ENCODE measurements at places on chromosomes 1 and 21. TPM values are rescaled to one million over a fixed set of nuclear protein-coding genes. Genes with fewer than 3 reads are reported as not detected.

- H3K27ac ChIP-seq = peak overlapping the region; percentile 37
- DNase-seq = peak; percentile 9
- no peaks in the 10 kb centered on the region for H3K36me3 ChIP-seq
- no peak overlapping the region for H3K4me3 ChIP-seq
- peaks cover 22% of the 10 kb centered on the region for H3K4me1 ChIP-seq
- H3K27me3 ChIP-seq = no peaks in the 10 kb centered on the region
These were observed 47.3 kb upstream of the GPR37L1 start for GRCh38 chr1:202075389-202075788.

GRCh38 chr1:27967106-27967883, 7.5 kb downstream of the XKR8 start:
- no peak for DNase-seq
- peaks cover 30% of the 10 kb centered on the region for H3K36me3 ChIP-seq
- peaks cover 9% of the 10 kb centered on the region for H3K4me1 ChIP-seq
- no peaks in the 10 kb centered on the region for H3K27me3 ChIP-seq

GRCh38 chr1:50980505-50980904, 10.5 kb downstream of the CDKN2C start:
- DNase-seq = no peak
- no peaks in the 10 kb centered on the region for H3K36me3 ChIP-seq
- peaks cover 12% of the 10 kb centered on the region for H3K4me1 ChIP-seq
- H3K4me3 ChIP-seq = no peak overlapping the region

The MASP2 gene
- 0.09 TPM for total RNA-seq

The RNF207 gene
- total RNA-seq = 21.7 TPM

GRCh38 chr1:8632102-8632501, 185.3 kb downstream of the RERE start:
- no peak for DNase-seq
- H3K4me1 ChIP-seq = peaks cover 1% of the 10 kb centered on the region
- H3K27me3 ChIP-seq = no peaks in the 10 kb centered on the region
- H3K36me3 ChIP-seq = no peaks in the 10 kb centered on the region
- no peak overlapping the region for H3K4me3 ChIP-seq
- H3K27ac ChIP-seq = no peak overlapping the region

- H3K27me3 ChIP-seq = peaks cover 3% of the 10 kb centered on the region
- no peak for DNase-seq
- no peaks in the 10 kb centered on the region for H3K36me3 ChIP-seq
These were observed 108.8 kb downstream of the CHD1L start for GRCh38 chr1:147351140-147351835.

GRCh38 chr1:21742578-21742977, 40.4 kb downstream of the USP48 start:
- peaks cover 80% of the 10 kb centered on the region for H3K36me3 ChIP-seq
- H3K27ac ChIP-seq = no peak overlapping the region
- H3K4me1 ChIP-seq = no peaks in the 10 kb centered on the region
- no peaks in the 10 kb centered on the region for H3K27me3 ChIP-seq

GRCh38 chr1:69129538-69129937, 438.2 kb upstream of the LRRC7 start:
- no peaks in the 10 kb centered on the region for H3K36me3 ChIP-seq
- no peaks in the 10 kb centered on the region for H3K4me1 ChIP-seq
- no peak overlapping the region for H3K4me3 ChIP-seq
- no peak for DNase-seq
- H3K27me3 ChIP-seq = no peaks in the 10 kb centered on the region

The SEMA6C gene
- total RNA-seq = 4.3 TPM

DNA sequence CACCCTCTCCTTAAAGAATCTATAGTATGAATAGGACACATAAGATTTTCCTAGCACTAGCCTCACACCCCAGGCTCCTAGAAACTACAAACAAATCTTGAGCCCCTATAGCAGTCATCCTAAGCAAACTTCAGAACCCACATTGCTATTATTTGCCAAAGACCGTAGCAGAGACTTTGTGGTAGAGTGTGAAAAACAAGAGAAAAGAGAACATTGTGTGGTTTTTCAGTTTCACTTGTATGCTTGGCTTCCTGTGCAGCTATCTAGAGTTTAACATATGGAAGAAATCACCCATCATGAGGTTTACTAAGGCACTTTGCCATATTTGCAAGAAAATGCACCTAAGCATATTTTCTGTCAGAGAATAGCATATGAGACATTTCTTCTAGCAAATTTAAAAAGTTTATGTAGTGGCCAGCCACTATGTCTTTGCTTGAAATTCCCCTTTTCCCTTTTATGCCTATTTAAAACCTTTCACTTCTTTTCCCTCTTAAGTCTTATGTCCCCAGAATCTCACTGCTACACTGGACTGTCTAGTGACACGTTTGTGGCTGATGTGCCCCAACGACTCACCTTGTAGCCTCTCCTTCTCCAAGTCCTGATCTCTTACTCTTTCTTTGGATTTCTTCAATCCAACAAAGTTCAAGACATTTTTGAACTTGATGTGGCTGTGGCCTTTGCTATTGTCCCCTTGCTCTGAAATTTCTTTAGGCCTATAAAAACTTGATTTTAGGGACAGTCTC, 25.6 kb downstream of the CCDC190 start:
- H3K27ac ChIP-seq = no peak overlapping the region
- H3K36me3 ChIP-seq = no peaks in the 10 kb centered on the region
- no peak for DNase-seq
- no peaks in the 10 kb centered on the region for H3K4me1 ChIP-seq
- no peak overlapping the region for H3K4me3 ChIP-seq
- peaks cover 3% of the 10 kb centered on the region for H3K27me3 ChIP-seq

DNA sequence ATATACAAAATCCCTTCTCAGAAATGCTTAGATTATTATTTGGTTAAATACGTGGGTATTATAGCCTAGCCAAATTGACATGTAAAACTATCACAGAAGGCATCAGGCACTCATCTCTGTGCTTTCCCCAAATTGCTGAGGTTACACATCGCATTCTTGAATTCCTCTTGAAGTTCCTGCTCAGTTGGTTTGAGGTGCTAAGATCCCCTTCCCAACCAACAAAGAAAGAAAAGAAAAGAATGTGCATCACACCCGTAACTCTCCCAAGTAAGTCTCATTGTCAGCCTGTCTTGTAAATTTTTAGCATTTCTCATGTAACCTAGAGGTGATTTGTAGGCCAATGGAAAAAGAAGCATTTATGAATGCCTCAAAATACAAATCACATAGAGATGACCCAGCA, 539.2 kb upstream of the PRMT6 start:
- H3K4me3 ChIP-seq = no peak overlapping the region
- H3K4me1 ChIP-seq = no peaks in the 10 kb centered on the region
- no peaks in the 10 kb centered on the region for H3K36me3 ChIP-seq
- H3K27me3 ChIP-seq = no peaks in the 10 kb centered on the region
- DNase-seq = no peak

GRCh38 chr1:204711103-204711946, 25.8 kb upstream of the LRRN2 start:
- H3K4me3 ChIP-seq = no peak overlapping the region
- peak overlapping the region; percentile 75 for H3K27ac ChIP-seq
- H3K27me3 ChIP-seq = no peaks in the 10 kb centered on the region
- peak; percentile 60 for DNase-seq

GRCh38 chr1:174769961-174770549, 229.7 kb upstream of the CACYBP start:
- H3K36me3 ChIP-seq = no peaks in the 10 kb centered on the region
- no peaks in the 10 kb centered on the region for H3K27me3 ChIP-seq
- peak; percentile 30 for DNase-seq
- H3K27ac ChIP-seq = no peak overlapping the region
- peaks cover 10% of the 10 kb centered on the region for H3K4me1 ChIP-seq

DNA sequence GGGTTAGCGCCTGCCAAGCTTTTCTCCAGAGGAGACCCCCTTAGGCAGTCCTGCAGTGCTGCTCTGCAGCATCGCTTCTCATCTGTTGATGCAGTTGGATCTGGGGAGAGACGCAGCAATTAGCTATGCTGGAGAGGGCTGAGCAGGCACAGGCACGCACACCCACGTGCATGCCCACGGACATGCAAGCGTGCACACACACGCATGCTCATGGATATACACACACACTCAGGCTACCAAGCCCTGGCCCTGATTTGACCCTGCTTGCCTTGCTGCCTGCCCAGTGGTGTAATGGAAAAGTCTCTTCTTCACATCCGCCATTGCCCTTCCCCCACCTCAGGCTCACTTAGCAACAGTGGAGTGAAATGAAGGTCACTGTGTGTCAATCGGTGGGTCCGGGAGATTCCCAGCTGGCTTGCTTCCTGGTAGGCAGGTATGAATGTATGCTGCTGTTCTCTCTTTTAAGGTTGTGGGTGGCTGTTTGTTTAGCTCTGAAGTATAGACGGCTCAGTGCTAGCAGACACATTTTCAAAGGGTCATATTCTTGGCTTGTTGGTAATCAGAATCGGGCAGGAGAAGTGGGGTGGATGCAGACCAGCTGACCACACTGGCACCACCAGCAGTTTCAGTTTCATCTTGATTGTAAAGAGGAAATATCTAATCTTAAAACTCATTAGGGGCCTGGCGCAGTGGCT, 9.5 kb downstream of the ATP1B1 start:
- peaks cover 5% of the 10 kb centered on the region for H3K4me1 ChIP-seq
- H3K27me3 ChIP-seq = no peaks in the 10 kb centered on the region
- DNase-seq = no peak

- no peaks in the 10 kb centered on the region for H3K4me1 ChIP-seq
- H3K4me3 ChIP-seq = no peak overlapping the region
- H3K36me3 ChIP-seq = no peaks in the 10 kb centered on the region
- DNase-seq = peak; percentile 63
- peaks cover 75% of the 10 kb centered on the region for H3K27me3 ChIP-seq
- H3K27ac ChIP-seq = no peak overlapping the region
These were observed 151.3 kb upstream of the COL6A1 start for GRCh38 chr21:45830221-45830640.

The LAD1 gene
- total RNA-seq = 0.25 TPM

GRCh38 chr1:41905093-41905675, 13.5 kb downstream of the HIVEP3 start:
- H3K36me3 ChIP-seq = no peaks in the 10 kb centered on the region
- peaks cover 14% of the 10 kb centered on the region for H3K4me1 ChIP-seq
- H3K27me3 ChIP-seq = peaks cover 6% of the 10 kb centered on the region
- no peak overlapping the region for H3K4me3 ChIP-seq

The GBP7 gene
- not detected for total RNA-seq

DNA sequence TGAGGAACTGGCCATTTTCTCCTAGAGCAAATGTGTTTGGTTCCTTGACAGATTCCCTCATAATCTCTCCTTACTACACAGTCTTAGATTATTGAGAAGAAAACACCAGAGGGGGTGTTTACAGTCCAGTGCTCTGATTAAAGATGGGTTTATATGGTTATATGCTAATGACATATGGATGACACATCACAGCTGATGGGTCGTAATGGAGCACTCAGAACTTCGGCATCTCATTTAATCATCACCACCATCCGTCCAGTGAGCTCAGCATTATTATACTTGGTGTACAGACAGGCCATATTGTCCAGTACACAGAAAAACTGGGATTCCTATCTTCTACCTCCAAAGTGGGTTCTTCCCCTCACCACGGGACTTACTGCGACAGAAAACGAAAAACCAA, 22.3 kb upstream of the NR5A2 start:
- no peak overlapping the region for H3K4me3 ChIP-seq
- DNase-seq = no peak
- no peak overlapping the region for H3K27ac ChIP-seq
- H3K36me3 ChIP-seq = no peaks in the 10 kb centered on the region

GRCh38 chr21:32426592-32427051, 14.1 kb downstream of the EVA1C start:
- no peak for DNase-seq
- H3K27ac ChIP-seq = no peak overlapping the region
- H3K4me3 ChIP-seq = no peak overlapping the region
- peaks cover 7% of the 10 kb centered on the region for H3K4me1 ChIP-seq

- H3K27me3 ChIP-seq = peaks cover 73% of the 10 kb centered on the region
- H3K4me1 ChIP-seq = no peaks in the 10 kb centered on the region
- no peak overlapping the region for H3K27ac ChIP-seq
- no peaks in the 10 kb centered on the region for H3K36me3 ChIP-seq
- no peak overlapping the region for H3K4me3 ChIP-seq
These were observed 12.5 kb upstream of the TTC22 start for GRCh38 chr1:54813485-54814125.

DNA sequence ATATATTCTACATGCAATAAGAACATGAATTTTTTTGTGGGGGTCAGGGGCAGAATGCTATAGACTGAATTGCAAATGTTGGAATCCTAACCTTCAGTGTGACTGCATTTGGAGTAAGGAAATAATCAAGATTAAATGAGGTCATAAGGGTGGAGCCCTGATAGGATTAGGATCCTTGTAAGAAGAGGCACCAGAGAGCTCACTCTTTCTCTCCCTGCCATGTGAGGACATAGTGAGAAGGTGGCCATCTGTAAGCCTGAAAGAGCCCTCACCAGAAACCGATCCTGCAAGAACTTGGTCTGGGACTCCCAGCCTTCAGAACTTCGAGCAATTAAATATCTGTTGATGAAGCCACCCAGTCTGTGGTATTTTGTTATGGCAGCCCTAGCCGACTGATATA, 70.3 kb upstream of the SOX13 start:
- no peak overlapping the region for H3K4me3 ChIP-seq
- DNase-seq = no peak
- no peaks in the 10 kb centered on the region for H3K4me1 ChIP-seq

- no peaks in the 10 kb centered on the region for H3K4me1 ChIP-seq
- no peak overlapping the region for H3K4me3 ChIP-seq
These were observed 12.2 kb upstream of the NPL start for GRCh38 chr1:182777386-182777785.

DNA sequence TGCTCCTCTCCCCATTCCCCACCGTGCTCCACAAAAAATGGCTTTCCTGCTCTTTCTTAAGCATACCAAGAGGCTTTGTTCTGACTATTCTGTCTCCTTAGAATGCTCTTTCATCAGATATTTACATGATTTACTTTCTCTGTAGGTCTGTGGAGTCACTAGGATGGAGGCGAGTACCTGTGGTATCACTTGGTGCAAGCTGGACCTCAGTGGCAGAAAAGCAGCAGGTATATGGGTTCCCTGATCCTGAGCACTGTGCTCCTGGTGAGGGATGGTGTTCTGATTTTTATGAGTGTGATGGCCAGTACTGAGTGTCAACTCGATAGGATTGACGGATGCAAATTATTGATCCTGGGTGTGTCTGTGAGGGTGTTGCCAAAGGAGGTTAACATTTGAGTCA, 10.0 kb downstream of the C1orf87 start:
- H3K4me1 ChIP-seq = no peaks in the 10 kb centered on the region

GRCh38 chr1:152197361-152197941, 26.5 kb downstream of the HRNR start:
- H3K4me3 ChIP-seq = no peak overlapping the region
- no peak overlapping the region for H3K27ac ChIP-seq
- no peaks in the 10 kb centered on the region for H3K36me3 ChIP-seq
- no peak for DNase-seq
- H3K27me3 ChIP-seq = no peaks in the 10 kb centered on the region
- no peaks in the 10 kb centered on the region for H3K4me1 ChIP-seq

GRCh38 chr1:27339213-27339612, 2.6 kb upstream of the SYTL1 start:
- peaks cover 24% of the 10 kb centered on the region for H3K4me1 ChIP-seq
- H3K4me3 ChIP-seq = no peak overlapping the region
- DNase-seq = no peak
- peaks cover 27% of the 10 kb centered on the region for H3K36me3 ChIP-seq
- no peak overlapping the region for H3K27ac ChIP-seq

- no peaks in the 10 kb centered on the region for H3K36me3 ChIP-seq
- H3K27ac ChIP-seq = no peak overlapping the region
- H3K27me3 ChIP-seq = no peaks in the 10 kb centered on the region
- H3K4me3 ChIP-seq = no peak overlapping the region
- DNase-seq = no peak
These were observed 224.9 kb upstream of the FGGY start for GRCh38 chr1:59071876-59072582.
